ENCODE measurements at places on chromosomes 1 and 21.

GRCh38 chr1:230138561-230139239 is 71.7 kb downstream of the GALNT2 start:
- DNase-seq: no peak

- no peak for DNase-seq
Observed at GRCh38 chr1:170840371-170840770, 95.0 kb upstream of the MROH9 start.

DNA sequence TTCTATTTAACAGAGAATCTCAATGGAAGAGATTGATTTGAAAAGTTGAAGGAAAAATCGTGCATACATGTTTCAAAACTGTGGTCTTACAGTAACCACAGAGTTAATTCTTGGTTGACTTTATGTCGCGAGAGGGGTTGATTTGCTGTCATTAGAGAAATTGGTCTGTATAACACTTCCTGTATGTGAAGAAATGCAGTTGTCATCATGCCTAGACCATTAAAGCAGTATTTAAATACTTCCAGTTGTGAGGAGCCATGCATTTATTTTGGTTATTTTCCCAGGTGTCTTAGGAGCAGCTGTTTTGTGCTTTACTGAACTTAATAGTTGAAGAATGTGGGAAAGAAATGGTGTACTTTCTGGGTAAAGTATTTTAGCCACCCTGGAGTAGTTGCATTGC is 76.2 kb downstream of the NFIA start:
- DNase-seq: no peak

DNA sequence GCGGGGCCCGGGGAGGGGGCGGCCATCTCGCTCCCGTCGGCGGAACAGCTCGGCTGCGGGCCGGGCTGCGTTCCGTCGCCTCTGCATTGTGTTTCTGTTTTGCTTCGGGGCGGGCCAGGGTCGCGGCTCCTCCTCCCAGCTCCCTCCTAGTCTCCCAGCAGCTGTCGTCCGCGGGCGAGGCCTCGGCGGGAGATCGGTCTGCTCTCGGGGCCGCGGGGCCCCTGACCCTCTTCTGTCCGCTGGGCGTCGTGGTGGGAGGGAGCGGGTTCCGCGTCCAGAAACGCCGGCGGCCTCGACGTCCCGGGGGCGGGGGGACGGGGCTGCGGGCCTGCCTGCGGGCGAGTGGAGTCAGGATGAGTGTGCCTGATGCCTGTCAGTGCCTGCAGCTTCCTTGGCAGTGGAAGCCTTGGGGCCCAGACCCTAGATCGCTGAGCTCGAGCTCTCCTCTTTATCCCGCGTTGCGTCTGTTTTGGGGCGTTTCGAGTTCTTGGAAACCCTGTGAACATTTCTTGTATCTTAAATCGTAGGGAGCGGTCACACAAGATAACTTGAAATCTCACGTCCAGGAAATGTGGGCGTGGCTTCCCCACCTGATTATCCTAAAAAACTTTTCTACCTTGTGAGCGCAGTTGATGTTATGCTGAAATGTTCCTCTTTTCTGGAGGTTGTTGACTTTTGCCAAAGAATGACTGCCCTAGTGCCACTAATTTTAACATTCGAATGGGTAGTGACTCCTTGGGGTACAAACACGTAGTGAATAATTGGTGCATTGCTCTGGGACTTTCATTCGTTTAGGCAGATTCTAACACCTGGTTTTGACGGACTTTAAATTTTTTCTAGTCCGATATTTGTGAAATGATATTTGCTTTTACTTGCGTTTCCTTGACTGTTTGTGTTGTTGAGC is 676 bp downstream of the MORC3 start:
- peak; percentile 56 for DNase-seq

DNA sequence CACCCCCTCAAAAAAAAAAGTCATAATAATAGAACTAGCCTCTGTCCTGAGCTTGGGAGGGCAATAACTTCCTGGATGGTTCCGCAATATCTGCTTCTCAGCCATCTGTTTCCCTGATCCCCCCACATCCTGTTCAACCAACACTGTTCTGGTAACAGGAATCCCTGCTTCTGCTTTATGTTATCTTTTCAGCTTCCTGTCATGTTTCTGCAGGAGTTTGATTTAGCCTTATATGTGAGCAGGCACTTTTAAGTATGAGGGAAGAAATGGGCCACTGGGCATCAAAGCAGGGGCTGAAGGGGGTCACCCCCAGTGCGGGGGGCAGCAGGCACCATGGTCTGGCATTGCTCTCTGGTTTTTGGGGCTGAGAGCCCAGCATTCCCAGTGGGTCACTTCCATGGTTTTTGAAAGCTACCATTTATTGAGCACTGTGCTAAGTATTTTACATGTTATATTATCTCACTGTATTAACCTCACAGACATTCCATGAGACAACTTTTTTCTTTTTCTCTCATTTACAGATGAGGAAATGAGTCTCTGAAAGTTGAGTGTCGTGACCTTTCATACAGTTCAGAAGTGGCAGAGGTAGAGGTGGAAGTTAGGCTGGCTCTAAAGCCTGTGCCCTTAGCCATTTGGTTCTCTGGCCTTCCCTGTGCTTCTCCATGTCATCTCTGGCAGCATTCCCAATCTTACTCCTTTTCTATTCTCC is 61.9 kb downstream of the DNTTIP2 start:
- no peak for DNase-seq

- no peak for DNase-seq
Observed at GRCh38 chr1:149845416-149845815, 54.0 kb upstream of the BOLA1 start.

DNA sequence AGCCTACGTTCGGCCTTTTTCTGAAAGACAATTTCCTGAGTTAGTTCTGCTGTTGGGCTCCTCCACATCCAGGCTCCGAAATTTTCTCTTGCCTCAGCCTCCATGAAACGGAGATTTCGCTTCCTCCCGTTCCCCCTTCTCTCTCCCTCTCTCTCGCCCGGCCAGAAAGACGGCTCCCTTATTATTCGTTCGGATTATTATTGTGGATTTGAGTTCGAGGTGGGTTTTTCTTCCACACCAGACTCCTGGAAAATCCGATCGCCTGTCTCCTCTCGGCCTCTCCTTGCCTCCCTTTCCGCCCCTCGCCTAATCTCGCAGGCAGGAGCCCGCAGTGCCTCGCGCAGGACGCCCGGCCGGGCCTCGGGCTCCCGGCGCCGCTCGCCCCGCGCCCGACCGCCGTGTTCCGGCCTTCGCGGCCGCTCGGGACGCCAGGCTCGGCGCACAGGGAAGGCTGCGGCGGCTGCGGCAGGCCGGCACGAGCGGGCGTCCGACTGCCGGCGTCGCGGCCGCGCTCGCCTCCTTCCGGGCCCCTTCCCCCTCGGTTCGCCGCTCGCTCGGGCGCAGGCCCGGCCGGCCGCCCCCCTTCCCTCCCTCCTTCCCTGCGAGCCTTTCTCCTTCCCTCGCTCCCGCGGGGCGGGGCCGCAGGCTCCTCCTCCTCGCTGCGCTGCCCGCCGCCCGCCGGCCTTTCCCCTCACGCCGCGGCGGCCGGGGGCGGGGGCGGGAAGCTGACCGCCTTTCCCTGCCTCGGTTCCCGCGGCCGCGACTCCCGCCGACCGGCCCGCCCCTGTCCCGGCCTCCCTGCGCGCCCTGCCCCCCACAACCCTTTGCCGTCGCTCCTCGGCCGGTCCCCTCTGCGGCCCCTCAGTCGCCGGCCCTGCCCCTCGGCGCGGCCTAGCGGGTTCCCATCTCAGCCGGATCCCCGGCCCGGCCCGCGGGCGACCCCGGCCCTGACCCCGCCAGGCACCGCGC is at the start of gene ARHGEF11:
Gene ARHGEF11, minus strand, starts transcription at position 493 of the 969 bp plus-strand sequence. CDS start 1,412 bp downstream, outside the sequence.
- no peak for DNase-seq

- DNase-seq: no peak
Observed at GRCh38 chr1:171622152-171622462, at the start of gene MYOCOS. Gene MYOCOS (plus strand): TSS chr1:171622243. CDS start chr1:171623884, 1,641 bp downstream.

GRCh38 chr1:110174961-110175360 is 24.7 kb downstream of the SLC6A17 start:
- no peak for DNase-seq

GRCh38 chr1:150874455-150875196 is 1.8 kb downstream of the ARNT start:
- DNase-seq: no peak

DNA sequence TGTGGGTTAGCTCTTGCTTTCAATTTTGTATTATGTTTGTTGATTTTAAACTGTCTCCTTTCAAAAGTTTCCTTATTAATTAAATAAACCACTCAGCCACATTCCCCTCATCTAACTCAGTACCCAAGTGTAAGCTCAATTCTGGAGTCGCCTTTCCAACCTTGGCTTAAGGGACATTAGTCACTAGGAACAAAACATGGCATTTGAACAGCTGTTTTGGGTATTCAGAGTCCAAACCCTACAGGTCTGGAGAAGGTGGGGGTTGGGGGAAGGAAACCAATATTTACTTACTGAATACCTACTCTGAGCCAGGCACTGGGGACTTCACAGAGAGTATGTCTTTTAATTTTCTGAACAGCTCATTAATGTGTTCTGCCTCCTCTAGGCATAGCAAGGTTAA is 117.2 kb upstream of the JUN start:
- DNase-seq: no peak

DNA sequence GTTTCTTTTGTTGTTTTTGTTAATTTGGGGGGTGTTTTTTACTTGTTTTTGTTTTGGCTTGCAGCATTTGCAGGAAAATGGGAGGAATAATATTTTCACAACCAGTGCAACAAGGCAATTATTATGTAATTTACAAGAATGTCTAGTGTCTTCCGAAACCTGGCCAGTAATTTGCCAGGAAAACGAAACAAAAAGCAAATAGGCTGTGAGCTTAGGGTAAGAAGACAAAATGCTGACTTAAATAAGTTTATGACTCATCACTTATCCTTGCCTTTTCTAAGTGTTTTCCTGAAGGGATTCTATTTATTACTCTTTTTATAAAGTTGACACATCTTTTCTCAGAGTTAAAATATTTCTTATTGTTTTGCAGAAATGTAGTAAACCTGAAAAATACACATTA is 49.8 kb downstream of the KCNT2 start:
- DNase-seq: no peak

DNA sequence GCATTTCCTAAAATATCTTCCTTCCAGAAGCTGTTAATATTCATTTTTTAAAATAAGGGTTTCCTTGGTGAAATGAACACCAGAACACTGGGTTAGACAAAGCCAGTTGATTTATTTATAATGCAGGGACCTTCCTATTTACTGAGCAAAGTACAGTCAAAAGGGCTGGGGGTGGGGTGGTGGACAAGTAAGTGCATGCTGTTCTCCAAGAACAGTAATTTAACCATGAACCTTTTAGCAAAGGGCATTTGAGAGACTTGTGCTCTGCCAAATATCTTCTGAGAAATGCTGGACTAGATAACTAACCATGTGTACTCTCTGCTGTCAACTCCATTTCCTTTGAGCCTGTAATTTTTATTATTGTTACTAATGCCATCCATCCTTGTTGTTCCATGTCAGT is 100.2 kb downstream of the OMA1 start:
- DNase-seq: no peak

GRCh38 chr1:191709215-191709614 is 449.0 kb upstream of the RGS18 start:
- DNase-seq: no peak

GRCh38 chr1:5399771-5400170 is 592.5 kb downstream of the NPHP4 start:
- no peak for DNase-seq

GRCh38 chr1:92366040-92366395 is 67.2 kb downstream of the RPAP2 start:
- DNase-seq: no peak

DNA sequence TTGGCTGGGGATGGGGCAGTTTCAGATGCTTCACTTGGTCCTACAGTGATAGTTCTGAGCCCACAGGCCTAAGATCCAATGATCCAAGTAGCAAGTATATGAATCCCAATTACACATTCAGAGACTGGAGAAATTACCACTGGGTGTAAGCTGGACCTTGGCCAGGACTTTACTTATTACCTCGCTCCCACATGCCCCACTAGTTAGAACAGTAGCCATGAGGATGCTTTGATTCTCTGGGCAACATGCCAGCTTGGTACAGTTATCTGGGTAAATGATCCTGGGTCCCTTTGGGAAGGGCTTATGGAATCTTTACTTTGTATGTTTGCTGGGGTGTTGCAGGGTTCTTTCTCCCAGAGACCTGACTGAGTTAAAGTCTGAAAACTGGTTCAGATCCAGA is 5.0 kb upstream of the FCAMR start:
- DNase-seq: no peak

- no peak for DNase-seq
Observed at GRCh38 chr21:42133131-42133530, 62.0 kb downstream of the UMODL1 start.

GRCh38 chr1:112504001-112504660 is 4.6 kb upstream of the WNT2B start:
- DNase-seq: no peak

DNA sequence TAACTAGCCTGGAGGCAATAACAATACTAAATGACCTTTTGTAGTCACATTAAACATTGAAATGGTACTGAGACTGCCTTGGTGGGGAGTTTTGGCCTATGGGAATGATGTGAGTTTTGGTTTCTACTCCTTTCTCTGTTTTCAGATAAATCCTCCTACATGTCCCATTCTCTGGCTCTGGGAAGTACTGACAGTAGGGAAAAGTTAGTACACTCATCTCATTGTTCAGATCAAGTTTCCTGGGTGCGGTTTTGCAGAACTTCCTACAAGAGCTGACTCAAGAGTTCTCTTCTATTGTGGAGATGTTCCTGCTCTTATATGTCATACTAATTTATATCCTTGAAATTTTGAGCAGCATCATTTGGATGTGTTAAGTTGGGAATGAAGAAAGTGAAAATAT is 74.2 kb upstream of the MACF1 start:
- no peak for DNase-seq

GRCh38 chr1:118073648-118074435 is 111.2 kb downstream of the SPAG17 start:
- DNase-seq: no peak

GRCh38 chr21:32389337-32390015 is 3.3 kb downstream of the URB1 start:
- DNase-seq: no peak

DNA sequence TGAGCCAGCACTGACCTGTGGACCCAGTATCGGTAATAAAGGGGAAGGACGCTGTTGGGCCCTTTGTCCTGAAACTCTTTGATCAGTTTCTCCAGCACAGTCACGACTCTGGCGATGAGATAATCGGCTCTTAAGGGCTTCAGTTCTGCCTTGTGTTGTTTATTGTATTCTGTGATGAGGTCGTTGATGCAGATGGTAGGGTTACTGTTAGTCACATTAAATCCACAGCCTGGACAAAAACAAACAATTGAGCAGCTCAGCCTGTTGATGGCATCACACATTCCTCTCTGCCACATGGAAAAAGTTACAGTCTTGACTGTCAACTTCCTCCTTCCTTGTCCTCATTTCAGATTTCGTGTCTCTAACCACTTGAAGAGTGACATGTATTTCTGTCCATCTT is 57.6 kb downstream of the SIM2 start:
- no peak for DNase-seq

GRCh38 chr21:42010507-42011495 is 641 bp upstream of the ZBTB21 start:
- no peak for DNase-seq

DNA sequence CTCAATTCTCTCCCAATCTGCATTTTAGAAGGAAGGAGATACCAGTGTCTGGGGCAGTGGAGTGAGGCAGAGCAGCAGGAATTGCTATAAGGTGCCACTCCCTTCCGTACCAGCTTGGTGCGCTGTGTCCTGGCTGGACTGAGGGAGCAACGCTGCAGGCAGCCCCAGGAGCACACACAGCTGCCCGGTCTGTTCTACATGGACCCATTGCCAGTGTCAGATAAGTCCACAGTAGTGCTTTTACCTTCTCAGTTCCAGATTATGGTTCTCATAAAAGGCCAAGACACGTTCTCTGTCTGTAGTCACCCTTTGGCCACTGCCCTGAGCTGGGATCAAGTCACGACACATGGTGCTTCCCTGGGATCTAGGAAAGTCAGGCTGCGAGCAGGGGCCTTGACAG is 44.1 kb upstream of the BARHL2 start:
- DNase-seq: no peak

Data from activated CD4-positive, CD25-positive, alpha-beta regulatory T cell (primary cell).